ENCODE measurements at places on chromosomes 13 and 19.

DNA sequence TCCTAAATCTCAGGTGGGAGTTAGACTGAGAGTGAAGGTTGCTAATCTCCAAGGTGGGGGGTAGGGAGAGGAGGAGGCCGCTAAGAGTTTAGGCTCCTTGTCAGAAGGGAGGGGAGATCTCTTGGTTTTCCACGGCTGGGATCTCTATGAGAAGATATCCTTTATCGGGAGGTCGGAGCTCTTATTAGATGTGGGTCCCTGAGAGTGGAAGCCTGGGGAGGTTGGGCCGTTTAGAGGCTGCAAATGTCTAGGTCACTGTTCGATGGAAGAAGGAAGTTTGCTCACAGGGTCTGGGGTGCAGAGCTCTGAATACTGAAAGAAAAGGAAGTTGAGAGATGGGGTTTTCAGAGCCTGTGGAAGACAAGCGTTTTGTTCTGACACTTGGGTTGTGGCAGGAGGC is 3.8 kb downstream of the MYADM start:
- DNase-seq: no peak

- DNase-seq: no peak
These were observed 22.9 kb downstream of the WDFY2 start for GRCh38 chr13:51607165-51607564.

DNA sequence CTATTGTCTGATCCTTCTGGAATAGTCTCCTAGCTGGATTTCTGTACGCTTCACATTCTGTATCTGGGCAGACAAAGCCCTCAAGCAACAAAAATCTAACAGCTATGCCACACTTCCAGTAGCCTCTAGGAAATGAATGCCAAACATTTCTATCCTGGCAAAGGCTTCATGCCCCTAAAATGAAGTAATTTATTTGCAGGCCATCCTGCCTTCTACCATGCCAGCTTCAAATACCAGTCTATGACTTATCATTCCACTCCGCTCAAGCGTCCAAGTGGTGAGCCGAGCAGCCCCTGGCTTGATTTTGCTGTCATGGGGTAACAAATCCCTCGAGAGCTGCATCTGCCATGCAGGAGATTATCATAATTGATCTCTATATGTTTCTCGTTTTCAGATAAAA is 86.9 kb downstream of the LHFPL6 start:
- no peak for DNase-seq

GRCh38 chr19:13267889-13268288 is 117.7 kb downstream of the IER2 start:
- no peak for DNase-seq

- no peak for DNase-seq
These were observed 953 bp downstream of the KCNN4 start for GRCh38 chr19:43779820-43780219.

DNA sequence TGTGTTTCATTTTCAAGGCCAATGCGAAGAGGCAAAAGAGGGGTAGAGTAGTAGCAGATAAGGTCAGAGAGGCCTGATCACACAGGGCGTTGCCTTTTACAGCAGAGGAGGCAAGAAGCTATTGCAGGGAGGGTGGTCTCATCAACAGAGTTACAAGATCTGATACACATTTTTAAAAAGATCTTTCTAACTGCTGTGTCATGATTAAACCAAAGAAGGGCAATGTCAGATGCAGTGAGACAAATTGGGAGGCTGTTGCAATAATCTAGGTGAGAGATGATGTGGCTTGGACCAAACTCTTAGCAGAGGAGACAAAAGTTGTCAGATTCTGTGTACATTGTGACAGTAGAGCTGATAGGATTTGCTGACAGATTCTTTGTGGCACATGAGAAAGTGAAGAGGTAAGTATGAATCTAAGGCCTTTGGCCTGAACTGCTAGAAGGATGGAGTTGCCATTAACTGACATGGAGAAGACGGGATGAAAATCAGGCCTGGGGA is 13.0 kb upstream of the LRRC63 start:
- no peak for DNase-seq

- no peak for DNase-seq
These were observed 41.4 kb downstream of the DEDD2 start for GRCh38 chr19:42175952-42176648.

- DNase-seq: no peak
These were observed 2.0 kb downstream of the CAMSAP3 start for GRCh38 chr19:7597689-7598088.

- no peak for DNase-seq
These were observed 35.4 kb downstream of the KL start for GRCh38 chr13:33051632-33052031.

GRCh38 chr13:32206097-32206740 is 108.9 kb downstream of the ZAR1L start:
- DNase-seq: no peak

GRCh38 chr19:16039081-16039480 is 37.2 kb upstream of the TPM4 start:
- DNase-seq: no peak
